ENCODE measurements at places on chromosomes 1 and 21.

DNA sequence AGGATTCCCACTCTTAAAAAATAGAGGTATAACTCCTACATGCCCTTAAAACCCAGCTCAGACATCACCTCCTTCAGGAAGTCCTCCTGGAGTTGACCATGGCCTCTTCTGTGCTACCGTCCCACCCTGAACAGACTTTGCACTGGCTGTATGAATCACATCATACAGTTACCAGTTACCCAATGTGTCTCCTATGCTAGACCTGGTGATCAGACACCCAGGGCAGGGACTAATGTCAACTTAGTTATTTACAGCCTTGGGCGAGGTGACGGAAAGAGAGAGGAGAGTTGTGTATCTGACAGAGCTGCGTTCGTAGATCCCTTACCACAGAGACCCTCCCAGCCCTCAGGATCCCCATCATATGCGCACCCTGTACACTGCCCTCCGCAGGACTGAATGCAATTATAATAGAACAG lies 72.7 kb downstream of the SLC66A1 start:
- no peak for DNase-seq

- DNase-seq = no peak
Measured at GRCh38 chr1:59163268-59164092, 133.4 kb upstream of the FGGY start.

GRCh38 chr21:42201615-42202161 lies 17.3 kb upstream of the ABCG1 start:
- DNase-seq = no peak

- peak; percentile 54 for DNase-seq
Measured at GRCh38 chr1:117606649-117607430, 992 bp downstream of the TENT5C start.

GRCh38 chr1:152451254-152451653 lies 37.2 kb upstream of the CRNN start:
- DNase-seq = no peak

- no peak for DNase-seq
Measured at GRCh38 chr1:194339471-194339870, 1153.1 kb upstream of the B3GALT2 start.

- DNase-seq = peak; percentile 60
Measured at GRCh38 chr1:206808615-206809014, 36.3 kb upstream of the IL10 start.

- peak; percentile 91 for DNase-seq
Measured at GRCh38 chr1:24390924-24391782, 22.4 kb downstream of the STPG1 start.

GRCh38 chr1:156705918-156706656 lies 704 bp upstream of the CRABP2 start:
- peak; percentile 70 for DNase-seq

GRCh38 chr1:234601301-234602017 lies 8.5 kb downstream of the IRF2BP2 start:
- peak; percentile 88 for DNase-seq

DNA sequence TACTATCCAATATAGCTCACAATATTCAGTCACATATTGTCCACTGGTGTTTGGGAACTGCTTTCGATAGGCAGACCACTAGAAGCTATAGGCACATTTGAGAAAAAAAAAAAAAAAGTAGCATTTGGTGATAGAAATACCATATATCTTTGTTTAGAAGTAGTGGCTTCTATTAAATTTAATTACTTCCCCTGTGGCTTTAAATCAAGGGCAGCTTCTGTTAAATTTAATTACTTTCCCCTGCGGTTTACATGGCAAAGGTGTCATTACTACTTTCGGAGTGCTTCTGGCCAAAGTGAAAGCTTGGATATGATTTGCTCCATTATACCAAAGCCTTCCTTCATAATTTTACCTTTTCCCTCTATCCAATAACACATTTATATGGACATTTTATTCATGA lies 229.9 kb downstream of the TTLL7 start:
- no peak for DNase-seq

GRCh38 chr1:29639156-29639736 lies 402.9 kb downstream of the PTPRU start:
- DNase-seq = no peak

DNA sequence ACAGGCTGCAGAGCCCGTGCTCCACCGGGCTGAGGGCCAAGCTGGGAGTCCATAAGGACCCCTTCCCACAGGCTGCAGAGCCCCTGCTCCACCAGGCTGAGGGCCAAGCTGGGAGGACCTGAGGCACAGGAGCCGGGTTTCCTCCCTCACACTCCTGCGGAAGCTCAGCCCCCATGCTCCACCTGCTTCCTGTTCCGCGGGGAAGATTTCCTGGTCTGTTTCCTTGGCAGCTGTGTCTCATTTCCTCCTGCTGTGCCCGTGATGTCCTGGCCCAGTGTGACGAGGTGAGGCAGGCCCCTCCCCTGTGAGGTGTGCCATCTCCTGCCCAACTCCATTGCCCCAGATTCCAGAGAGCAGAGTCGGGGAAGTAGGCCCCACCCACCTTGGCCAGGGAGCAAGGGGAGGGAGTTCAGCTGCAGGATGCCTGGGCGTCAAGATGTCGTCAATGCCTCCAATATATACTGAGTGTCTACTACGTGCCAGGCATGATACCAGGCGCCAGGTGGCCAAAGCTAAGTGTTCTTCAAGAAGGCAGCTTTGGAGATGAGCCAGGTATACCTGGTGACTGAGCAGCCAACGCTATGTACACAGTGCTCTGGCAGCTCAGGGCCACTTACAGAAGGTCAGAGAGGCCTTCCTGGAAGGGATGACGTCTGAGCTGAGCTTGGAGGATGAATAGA lies 58.8 kb downstream of the NAV1 start:
- DNase-seq = no peak

GRCh38 chr1:184215274-184215925 lies 163.9 kb downstream of the TSEN15 start:
- DNase-seq = no peak

All from fibroblast of villous mesenchyme (primary cell).